ENCODE measurements at places on chromosomes 2 and 18.

- DNase-seq = no peak
Measured at GRCh38 chr2:101435001-101435862, 39.7 kb downstream of the RFX8 start.

DNA sequence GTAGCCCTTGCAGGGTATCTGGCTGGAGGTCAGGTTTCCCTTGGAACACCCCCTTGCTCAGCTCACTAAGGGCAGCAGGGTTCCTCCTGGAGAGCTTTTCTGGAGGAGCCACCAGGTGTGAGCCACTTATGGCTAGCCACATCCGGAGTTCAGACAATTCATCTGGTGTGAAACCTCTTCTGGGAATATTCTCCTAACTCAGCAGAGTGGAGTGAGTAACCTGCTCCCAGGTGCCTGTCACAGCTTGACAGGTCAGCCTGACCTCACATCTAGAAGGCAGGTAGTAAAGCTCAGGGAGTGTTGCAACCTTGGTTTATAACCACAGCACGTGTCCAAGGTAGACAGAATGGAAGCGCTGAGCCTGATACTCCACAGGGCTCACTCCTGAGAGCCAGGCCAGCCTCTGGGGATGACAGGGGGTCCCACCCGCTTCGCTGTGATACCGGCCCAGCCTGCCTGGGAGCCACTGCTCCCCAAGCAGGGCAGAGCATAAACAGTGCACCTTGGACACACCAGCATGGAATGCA lies 62.6 kb upstream of the TGFA start:
- no peak for DNase-seq

DNA sequence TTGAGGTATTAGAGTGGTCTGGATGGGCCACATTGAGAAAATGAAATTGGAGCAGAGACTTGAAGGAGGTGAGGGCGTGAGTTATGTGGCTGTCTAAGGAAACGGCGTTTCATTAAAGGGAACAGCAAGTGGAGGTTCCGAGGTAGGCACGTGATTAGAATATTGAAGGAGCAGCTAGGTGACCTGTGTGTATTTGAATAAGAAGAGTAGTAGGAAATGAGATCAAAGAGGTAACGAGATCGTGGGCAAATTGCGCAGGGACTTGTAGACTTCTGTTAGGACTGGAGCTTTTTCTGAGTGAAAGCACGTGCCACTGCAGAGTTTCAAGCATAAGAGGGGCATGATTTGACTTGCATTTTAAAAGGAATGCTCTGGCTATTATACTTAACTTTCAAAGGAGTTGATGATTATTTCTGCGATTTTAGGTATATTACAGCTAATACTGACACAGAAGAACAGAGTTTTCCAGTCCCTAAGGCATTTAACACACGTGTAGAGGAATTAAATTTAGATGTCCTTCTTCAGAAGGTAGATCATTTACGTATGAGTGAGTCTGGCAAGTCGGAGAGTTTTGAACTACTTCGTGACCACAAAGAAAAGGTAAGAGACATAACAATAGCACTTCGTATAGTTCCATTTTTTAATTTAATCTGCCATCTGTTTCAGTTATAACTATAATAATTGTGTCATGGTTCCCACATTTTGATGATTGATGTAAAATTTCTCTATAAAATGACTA lies 48.7 kb downstream of the RMDN2 start:
- DNase-seq = no peak

DNA sequence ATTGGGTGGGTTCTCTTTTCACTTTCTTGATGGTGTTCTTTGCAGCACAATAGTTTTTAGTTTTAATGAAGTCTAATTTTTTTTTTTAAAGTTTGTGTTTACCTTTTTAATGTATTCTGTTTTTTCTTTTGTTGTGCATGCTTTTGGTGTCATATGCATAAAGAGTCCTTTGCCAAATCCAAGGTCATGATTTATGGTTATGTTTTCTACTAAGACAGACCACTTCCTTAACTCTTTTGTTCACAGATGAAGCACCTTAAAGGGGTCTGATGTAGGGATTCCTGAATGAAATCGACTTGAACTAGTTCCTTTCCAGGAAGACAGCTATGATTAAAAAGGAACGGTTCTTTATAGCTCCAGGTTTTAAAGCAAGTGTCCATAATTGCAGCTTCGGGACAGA lies 23.1 kb downstream of the LPIN1 start:
- DNase-seq = no peak

DNA sequence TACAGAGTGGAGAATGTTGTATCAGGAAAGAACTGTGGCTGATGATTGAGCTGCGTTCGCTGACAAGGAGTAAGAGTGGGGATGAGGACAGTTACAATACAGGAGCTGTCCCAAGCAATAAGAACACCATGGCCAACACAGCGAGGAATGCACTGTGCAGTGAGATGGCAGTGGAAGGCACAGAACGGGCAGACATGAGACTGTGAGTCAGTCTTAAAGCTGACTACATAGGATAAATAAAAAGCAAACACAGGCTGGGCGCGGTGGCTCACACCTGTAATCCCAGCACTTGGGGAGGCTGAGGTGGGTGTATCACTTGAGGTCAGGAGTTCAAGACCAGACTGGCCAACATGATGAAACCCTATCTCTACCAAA lies 89.8 kb downstream of the CABYR start:
- DNase-seq = no peak

Data from natural killer cell (primary cell).